NCI-H2029 treated with DMSO at 0.1 percent for 48 hours (cell line): ENCODE measurements at places on chromosomes 12 and 14.

DNA sequence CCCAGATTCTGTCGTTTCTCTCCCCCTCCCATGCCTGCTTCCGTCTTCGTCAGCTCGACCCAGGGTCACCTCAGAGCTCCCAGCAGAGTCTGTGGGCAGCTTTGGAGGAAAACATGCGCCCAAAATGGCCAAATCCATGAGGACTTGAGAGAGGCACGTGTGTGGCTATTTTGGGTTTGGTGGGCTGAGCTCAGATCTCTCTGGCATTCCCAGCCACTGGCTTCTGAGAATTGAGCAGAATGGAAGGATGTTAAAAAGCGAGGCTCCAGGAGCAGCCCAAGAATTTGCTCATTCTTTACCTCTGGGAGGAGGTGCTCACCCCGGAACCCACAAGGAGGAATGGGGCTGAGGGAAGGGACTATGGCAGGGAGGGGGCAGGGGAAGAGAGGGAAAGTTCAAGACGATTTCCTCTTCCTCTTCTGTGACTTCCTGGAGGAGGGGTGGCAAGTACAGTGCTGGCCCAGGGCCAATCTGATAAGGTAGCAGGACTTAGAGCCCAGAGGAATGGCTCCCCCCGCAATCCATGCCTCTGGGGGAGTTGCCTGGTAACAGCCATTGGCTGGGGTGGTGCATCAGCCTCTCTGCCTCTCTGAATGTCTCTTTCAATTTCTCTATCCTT is 20.1 kb downstream of the TSPAN9 start:
- peak; percentile 24 for DNase-seq

DNA sequence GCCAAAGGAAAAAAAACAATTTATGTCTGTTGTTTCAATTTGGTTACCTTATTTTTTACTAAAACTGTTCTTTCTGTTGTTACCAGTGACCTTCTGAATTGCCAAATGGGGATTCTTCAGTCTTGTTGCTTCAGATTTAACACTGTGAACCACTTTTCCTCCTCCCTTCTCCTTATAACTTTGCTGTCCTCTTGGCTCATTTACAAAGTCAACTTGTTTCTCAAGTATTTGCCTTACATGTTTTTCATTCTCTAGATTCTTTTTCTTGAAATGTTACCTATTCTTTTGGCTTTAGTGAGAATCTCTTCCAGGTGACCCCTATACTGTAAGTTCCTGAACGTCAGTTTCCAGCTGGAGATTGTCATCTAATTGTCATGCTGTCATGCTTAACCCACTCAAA is 19.4 kb downstream of the FUT8 start:
- no peak for DNase-seq

DNA sequence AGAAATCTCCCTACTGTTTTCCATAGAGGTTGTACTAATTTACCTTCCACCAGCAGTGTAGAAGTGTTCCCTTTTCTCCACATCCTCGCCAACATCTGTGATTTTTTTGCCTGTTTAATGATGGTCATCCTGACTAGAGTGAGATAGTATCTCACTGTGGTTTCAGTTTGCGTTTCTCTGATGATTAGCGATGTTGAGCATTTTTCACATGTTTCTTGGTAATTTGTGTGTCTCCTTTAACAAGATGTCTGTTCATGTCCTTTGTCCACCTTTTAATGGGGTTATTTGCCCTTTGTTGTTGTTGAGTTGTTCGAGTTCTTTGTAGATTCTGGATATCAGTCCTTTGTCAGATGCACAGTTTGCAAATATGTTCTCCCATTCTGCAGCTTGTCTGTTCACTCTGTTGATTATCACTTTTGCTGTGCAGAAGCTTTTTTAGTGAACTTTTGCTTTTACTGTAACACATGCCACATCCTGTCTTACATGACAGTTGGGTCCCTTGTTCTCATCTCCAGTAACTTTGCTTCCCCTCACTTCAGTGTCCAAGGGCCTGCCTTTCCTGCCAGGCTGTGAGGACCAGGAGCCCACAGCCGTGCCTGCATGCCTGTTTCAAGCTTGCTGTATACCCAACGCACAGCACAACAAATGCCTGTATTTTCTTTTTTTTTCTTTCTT is 64.9 kb downstream of the SPRING1 start:
- DNase-seq: no peak

GRCh38 chr12:76587428-76588178 is 28.0 kb upstream of the OSBPL8 start:
- no peak for DNase-seq

DNA sequence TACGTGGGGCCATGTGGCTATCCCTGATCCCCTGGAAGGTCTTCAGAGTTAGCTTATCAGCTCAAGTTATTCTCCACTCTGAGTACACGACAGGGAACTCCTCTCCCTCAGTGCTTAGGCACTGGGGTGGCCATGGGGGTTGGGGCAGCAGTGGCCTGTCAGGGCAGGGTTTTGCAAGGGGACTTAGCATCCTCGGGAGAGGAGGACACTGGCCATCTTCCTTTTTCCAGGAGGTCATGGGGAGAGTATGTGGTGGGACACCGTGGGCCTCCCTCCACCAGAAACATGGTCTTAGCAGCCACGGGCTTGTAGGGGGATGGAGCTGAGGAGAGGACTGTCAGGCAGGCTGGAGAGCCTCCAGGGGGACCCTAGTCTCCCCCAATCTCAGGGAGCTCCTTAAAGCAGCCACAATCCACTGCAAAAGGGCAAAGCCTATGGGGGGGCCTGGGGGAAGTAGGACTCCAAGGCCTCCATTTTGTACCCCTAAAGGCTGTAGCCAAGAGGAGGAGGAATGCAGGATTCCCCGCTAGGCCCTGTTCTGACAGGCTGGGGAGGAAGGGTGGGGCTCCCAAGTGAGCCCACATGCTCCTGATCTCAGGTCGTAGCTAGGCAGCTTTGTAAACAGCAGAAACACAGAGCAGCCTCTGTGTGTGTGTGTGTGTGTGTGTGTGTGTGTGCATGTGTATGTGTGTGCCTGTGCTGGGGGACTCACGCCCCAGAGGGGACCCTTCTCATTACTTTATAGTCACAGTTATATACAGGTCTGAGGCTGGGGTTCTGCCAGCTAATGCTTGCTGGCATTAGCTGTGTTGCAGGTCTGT is 36.6 kb downstream of the KRT80 start:
- DNase-seq: no peak

- DNase-seq: no peak
Measured at GRCh38 chr12:50482571-50482970, 22.2 kb upstream of the DIP2B start.

DNA sequence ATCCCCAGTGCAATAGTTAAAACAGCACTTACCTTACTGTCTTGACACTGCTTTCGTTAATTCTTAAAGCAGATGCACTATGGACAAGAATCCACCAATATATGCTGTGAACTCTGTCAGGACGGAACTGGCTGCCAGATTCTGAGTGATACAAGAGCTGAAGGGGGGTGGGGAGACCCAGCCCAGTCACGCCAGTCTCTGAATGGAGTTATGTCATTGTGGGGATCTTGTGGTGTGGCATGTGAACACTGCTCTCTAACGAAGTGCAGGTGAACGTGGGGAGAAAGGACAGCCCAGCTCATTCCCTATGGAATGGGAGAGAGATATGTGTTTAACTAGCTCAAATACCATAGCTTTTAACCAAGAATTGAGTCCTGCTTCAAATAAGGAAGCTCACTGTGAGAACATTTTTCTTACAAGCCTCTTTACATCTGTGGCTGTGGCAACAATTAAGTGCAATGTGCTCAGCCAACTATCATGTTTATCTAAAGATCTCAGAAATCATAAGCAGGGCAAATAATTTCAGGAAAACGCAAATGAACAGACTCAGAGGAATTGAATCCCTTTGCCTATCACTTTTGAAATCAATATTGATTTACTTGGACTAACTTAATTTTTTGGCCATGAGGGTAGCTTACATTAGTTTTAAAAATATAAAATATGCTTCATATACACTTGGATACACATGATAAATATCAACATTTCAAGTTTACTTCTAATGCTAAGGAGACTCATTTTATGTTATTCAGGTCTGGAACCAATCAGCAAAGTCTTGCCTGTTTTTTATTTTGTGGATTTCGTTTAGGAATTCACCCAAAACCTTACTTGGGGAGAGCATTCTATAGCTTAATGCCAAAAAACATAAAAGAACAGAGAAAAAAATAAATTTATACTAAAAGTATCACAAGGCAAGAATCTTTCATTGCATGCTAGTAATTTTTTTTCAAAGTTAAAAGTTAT is at the start of gene LUM:
LUM (minus strand) TSS at position 129 of the 960 bp plus-strand sequence. CDS start 2,515 bp downstream, outside the sequence.
- no peak for DNase-seq

DNA sequence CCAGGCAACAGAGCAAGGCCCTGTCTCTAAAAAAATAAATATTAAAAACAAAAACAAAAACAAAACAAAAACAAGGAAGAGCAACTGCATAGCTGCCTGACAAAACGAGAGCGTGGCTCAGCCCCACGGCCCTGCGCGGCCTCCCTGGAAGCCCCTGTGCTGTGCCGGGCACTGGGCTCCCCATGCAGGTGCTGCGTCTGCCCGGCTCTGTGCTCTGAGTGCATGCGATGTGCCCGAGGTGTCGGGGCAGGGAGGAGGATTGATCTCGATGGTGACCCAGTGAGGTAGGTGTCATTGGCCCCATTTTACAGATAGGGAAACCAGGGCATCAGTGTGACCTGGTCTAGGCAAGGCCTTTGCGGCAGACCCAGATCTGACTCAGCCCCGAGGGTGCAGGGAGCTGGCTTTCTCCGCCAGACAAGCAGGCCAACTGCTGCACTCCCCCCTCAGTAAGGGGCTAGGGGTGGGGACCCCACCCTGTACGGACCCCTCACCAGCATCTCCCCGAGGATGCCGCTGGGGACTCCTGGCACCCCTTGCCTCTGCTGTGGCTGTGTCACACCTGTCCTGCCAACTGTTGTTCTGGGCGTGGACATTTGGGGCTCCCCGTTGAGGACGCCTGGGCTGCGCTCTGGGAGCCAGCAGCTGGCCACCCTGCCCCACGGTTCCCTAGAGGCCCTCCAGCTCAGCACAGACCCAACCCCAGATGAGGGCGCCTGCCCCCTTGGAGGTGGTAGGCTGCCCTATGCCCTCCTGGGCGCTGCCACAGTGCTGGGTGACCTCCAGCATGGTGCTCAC is 15.3 kb downstream of the GPR132 start:
- DNase-seq: no peak

- no peak for DNase-seq
Measured at GRCh38 chr14:52853522-52853854, 62.1 kb upstream of the GNPNAT1 start.

DNA sequence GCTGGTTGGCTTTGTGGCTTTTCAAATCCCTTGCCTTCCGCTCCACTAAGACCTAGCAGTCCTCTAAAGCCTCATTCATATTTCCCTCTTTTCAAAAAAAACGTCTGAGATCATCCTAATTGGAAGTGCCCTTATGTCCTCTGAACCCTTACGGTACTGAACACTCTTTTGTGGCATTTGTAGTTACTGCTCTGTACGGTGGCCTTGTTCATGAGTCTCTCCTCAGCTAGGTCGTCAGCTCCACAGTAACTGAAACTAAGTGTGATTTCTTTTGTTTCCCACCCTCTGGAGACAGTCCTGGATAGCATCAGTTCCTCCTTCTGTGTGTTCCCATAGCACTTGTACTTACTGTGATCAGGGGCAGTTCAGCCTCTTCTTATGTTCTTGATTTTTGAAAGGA is 49.7 kb downstream of the DAAM1 start:
- DNase-seq: no peak

DNA sequence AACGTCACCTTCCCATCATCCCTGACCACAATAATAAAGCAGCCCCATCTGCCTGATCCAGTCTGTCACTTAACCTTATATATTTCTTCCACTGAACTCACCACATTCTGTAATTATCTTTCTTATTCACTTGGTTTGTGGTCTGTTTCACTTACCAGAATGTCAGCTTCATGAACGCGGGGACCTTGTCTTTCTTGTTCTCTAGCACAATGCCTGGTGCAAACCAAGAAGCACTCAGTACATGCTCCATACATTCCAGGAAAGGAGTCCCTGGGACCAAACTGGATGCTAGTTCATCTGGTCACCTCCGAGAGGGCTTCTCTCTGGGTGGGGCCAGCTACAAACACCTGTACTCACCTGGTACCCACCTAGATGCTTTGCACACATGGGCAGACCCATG is 17.4 kb upstream of the ANKRD33 start:
- DNase-seq: no peak

DNA sequence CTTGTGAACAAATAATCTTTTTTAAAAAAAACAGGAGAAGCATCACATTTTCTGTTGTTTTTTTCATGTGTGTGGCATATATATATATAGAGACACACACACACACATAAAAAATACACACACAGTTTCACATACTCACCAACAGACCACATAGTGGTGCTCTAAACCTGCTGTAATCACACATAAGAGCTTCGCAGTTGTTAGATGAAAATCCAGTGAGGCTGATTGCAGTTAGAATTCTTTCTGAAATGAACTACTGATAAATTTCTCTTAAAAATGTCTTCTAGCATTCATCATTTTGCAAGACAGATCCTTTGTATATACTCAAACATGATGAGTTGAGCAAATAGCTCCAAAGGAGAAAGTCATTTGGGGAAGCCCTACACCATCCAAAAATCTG is 434.3 kb upstream of the STXBP6 start:
- DNase-seq: no peak

- no peak for DNase-seq
Measured at GRCh38 chr14:94582851-94583250, 1.6 kb downstream of the SERPINA5 start.

DNA sequence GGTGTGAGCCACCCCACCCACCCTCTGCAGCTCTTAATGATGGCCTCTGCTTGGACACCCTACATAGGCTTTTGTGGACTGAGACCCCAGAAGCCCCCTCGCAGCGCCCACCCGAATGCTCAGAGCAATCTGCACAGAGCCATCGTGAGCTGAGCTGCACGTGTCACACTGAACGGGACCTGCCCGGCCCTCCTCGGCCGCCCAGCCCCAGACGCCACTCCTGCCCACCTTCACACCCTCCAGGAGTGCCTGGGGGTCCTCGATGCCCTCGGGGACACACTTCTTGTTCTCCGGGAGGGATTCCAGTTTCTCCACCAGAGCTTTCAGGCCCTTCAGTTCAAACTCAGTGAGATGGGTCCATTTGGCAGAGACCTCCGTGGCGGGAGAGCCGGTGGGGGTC is 71.5 kb downstream of the KDM2B start:
- no peak for DNase-seq

- DNase-seq: no peak
Measured at GRCh38 chr12:91851741-91852477, 293.7 kb downstream of the BTG1 start.

- DNase-seq: no peak
Measured at GRCh38 chr14:94391281-94391975, 3.0 kb upstream of the SERPINA1 start.

DNA sequence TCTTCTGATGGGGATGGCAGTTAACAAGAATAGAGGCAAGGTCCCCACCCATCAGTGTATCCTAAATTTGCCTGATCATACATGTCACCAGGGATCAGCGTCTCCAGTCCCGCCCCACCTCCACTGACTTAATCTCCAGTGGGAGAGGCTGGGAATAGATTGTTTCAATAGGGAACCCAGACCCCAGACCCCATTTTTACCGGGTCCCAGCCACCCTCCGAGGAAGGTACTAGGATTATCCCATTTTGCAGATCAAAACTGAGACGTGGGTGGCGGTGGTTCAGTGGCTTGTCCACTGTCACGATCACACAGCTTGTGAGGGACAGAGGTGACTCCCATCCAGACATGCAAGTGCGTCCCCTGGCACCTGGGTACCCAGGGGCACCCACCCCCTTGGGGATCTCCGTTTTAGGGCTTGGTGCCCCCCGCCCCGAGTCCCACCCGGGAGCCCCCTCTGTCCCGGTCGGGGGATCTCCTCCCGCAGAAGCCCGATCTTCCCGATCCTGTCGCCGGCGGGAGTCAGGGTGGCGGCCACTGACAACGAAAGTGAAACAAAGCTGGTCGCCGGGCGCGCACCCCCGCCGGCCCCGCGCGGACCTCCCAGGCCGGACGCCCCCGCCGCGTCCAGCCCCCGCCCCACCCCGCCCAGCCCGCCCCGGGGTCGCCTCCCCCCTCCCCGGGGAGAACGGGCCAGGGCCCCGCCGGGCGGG is 523 bp downstream of the WSB2 start:
- DNase-seq: no peak
